ENCODE measurements at places on chromosomes 4 and X.

DNA sequence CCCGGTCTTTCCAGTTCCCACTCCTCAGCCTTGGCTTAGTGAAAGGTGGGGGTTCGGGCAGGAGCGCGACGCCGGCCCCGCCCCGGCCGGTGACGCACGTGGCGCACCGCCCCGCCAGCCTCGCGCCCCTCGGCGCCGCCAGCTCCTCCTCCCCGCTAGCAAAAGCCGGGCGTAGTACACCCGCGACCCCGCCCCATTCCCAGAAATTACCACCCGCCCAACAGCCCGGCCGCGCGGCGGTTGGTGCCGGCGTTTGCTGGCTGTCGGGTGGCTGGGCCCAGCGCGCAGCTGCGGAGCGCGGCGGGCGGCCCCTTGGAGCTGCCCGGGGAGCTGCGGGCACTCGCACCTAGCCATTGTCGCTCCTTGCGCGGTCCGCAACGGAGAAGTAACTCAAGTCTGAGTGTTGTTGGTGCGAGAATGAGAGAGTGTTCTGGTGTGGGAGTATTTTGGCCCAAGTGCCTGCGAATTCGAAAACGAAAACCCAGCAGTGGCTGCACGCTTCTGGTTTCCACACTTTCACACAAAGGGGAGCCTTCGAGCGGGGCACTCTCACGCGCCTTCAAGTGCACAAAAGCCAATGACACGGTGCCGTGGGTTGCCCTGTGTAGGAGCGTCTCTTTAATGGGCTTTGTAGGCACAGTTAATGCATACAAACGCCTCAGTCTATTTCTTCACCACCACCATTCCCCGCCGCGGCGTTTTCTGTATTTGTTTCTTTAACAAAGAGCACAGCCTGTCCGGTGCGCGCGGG is 1.0 kb upstream of the ELF2 start:
- peak; percentile 83 for DNase-seq

DNA sequence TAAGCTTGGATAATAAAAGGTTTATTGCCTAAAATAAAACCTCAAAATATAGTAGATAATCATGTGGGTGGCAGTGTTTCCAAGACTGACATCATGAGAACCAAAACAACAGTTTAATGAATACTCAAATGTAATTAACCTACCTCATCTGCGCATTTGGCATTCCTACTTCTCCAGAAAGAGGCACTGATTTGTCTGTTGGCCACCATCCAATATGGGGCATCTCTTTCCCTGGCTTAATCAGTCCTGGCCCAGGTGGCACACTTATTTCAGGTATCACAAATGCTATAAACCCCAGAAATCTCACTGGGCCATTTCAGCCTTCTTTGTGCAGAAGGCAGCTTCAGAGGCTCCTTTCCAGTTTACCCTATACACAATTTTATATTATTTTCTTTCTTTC is 192.2 kb downstream of the COMMD8 start:
- DNase-seq: no peak

DNA sequence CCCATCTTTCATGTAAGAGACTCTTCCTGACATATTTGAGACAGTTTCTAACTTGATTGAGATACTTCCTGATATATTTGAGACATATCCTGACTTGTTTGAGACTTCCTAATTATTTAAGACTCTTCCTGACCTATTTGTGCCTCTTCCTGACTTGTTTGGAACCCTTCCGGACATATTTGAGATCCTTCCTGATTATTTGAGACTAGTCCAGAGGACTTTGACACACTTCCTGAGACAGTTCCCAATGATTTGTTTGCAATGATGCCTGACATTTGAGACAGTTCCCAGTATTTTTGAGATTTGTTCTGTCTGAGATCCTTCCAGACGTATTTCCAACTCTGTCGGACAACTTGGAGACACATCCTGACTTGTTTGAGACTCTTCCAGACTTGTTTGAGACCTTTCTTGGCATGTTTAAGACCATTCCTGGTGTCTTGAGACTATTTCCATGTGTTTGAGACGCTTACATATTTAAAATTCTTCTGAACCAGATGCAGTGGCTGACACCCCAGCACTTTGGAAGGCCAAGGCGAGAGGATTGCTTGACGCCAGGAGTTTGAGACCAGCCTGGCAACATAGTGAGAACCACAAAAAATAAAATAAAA is 118.9 kb upstream of the USP9X start:
- peak; percentile 52 for DNase-seq

- no peak for DNase-seq
Measured at GRCh38 chr4:182137343-182137742, 105.9 kb upstream of the TENM3 start.

DNA sequence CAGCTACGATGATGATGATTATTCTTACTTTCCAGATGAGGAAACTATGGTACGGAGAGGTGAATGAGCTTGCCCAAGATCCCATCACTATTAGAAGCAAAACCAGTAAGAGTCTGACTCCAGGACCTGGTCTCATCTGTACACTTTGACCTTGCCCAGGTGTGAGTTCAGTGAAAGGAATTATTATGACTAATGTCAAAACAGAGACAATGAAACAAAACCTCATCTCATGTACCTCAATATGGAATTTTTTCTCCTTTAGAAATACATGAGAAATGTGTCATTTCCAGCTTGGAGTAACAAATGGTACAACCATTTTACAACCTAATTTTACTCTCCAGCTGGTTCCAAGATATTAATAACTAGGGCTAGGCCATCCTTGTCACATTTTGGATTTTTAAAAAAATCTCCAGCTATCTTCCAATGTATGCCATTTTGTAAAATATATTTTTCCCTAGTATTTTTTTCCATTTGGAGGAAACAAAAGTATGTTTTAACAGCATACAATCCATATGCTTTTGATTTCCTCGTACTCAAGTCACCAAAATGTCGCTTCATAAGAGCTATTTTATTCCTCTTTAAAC is 213.8 kb downstream of the PTTG2 start:
- DNase-seq: peak; percentile 92

GRCh38 chr4:577499-578450 is 1.7 kb upstream of the TMEM271 start:
- peak; percentile 29 for DNase-seq

DNA sequence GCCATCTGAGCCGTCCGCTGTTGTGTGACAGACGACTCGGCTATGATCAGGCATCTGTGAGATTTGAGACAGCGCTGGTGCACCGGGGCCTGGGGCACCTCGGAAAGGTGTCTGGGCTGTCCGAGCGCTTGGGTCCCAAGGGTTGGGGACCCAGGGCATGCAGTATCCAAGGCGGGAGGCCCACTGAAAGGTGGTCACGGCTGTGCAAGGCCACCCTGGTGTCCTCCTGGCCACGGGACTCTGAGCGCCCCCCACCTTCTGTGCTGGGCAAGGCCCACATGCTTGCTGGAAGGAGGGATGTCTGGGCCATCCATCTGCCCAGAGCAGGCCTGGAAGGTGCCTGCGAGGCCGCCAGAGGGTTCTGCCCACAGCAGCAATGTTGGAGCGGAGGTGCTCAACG is 19.9 kb downstream of the TACC3 start:
- no peak for DNase-seq

DNA sequence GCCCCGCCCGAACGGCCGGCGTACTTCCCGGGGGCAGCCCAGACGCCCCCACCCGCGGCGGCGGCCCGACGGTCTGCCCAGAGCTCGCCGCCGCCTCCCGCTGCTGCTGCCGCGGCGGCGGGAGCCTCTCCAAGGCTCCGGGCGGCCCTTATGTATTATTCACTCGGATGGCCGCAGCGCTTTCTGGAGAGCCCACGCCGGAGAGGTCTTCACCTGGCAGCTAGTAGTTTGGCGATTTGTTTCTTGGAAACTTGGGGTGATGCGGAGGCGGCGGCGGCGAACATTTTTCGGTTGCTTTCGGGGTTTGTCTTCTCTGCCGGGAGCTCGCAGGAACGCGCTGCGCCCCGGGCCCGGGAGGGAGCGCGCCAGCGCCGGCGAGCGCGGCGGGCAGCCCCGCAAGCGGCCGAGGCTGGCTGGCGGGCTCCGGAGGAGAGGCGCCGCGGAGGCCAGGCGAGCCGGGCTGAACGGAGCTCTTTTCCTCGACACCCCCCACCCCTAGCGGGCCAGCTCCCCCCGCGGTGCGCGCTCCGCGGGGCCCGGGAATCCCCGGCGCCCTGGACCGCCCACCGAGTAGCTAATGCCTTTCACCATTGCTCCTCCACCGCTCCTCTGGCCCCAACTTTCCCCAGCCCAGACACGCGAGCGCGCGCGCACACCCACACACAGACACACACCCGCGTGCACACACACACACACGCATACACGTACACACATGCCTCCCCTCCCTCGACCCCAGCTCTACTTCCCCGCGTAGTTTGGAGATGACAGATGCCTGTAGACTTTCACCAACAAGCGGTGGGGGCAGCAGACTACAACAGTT is 113.5 kb downstream of the DHX15 start:
- DNase-seq: no peak

- no peak for DNase-seq
Measured at GRCh38 chr4:31307029-31307428, 586.9 kb downstream of the PCDH7 start.

- peak; percentile 67 for DNase-seq
Measured at GRCh38 chr4:183830438-183830985, 74.6 kb upstream of the STOX2 start.
